ENCODE measurements at places on chromosomes 16 and 17.

GRCh38 chr17:60248618-60249289, 99.0 kb downstream of the CA4 start:
- DNase-seq: no peak

DNA sequence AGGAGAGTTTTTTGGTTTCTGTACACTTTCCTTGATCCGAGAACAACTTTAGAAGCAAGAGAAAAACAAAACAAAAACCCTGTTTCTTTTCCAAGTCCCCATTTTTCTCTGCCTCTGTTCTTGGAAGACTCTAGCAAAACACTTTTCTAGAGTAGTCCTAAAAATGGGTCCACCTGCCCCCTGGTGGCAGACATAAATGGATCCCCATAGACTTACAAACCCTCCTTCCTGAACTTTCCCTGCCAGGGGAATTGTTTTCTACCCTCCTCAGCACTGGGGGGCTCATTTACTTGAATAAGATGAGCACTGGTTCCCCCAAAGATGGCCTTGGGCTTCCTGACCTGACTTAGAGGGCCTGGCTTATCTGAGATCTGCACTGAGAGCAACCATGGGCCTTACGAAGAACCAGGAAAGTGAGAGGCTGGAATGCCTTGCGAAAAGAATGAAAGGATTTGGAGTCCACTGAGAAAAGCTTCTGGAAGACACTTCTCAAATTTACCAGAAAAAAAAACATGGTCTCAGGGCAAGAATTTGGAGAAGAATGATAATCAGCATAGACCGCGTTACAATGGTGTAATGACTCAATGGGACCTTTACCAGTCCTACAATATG, 48.0 kb upstream of the CDYL2 start:
- DNase-seq: peak; percentile 4

DNA sequence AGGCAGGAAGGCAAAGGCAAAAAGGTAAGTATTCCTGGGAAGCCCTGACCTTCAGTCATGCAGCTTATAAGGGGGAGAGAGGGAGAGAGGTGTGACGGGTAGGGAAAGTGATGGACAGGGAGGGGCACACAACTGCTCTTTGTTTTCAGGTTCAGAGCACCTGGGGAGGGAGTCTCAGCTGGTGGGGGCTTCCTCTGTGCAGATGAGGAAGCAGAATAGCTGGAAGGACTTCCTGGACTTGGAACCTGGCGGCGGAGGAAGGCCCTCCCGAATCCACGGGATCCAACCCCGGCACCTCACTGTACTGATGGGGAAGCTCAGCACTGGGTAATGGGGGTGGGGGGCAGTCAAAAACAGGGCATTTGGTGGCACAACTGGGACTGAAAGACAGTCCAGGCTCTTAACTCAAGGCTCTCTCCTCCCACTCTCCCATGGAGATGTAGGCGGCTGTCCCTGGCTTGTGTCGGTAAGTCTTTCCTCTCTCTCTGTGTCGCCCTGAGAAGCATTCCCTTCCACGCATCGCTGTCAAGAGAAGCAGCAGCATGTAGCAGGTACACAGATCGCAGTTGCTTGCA, 11.9 kb upstream of the PITPNM3 start:
- DNase-seq: no peak

GRCh38 chr17:74213861-74214391, 555 bp downstream of the TTYH2 start:
- DNase-seq: no peak
